ENCODE measurements at places on chromosomes 5 and 9.

DNA sequence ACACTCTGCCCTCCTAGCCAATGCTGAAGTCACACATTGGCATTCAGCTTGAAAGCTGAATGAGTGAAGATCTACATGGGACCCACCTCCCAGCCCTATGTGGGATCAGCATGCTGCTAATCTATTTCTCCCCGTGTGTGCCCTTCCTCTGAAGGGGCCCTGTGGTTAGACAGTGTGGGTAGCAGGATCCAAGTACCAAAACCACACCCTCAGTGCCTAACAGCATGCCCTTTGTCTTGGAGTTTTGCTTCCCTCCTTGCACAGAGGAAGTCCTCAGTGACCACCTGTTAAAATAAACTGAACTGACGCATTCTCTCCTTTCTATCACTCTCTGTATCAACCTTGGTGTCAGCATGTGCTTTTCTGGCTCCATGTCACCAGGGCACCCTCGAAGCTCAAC lies 25.0 kb downstream of the SH3TC2 start:
- DNase-seq, result no peak

DNA sequence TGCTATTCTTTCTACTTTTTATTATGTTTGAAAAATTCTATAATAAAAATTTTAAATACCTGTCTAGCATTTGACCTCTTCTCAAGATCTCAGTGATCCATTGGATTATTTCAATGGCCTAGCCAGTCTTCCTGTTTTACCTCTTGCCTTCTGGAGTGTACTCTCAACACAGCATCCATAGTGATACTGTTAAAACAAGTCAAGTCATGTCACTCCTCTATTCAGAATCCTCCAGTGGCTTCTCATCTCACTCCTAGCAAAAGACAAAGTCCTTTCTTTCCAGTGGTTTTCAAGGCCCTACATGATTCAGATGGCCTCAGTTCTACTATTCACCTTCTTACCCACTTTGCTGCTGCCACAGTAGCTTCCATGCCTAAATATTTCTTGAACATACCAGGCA lies 1.8 kb downstream of the MARVELD2 start:
- DNase-seq, result no peak

- no peak for DNase-seq
These were observed 81.5 kb upstream of the ARAP3 start for GRCh38 chr5:141763541-141763940.

- no peak for DNase-seq
These were observed 111.4 kb downstream of the FANCC start for GRCh38 chr9:95206143-95206542.

DNA sequence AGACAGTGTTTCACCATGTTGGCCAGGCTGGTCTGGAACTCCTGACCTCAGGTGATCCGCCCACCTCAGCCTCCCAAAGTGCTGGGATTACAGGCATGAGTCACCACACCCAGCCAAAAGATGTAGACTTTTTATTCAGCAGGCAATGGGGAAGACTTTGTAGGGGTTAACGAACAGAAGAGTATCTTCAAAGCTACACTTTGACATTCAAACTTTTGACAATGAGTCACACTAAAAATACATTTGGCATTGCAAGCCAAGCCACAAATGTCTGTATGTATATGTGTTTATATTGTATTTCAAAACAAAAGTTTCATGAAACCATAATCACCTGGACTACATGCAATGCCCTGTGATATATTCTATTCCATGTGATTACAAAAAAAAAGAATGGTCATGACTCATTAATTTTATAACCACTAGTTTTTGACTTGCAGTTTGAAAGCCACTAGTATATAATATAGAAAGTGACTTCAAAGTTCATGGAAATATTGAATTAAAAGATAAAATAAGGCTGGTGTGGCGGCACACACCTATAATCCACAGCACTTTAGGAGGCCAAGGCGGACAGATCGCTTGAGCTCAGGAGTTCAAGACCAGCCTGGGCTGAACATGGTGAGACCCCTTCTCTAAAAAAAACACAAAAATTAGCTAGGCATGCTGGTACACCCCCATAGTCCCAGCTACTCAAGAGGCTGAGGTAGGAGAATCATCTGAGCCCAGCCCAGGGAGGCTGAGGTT lies 8.3 kb downstream of the DIMT1 start:
- no peak for DNase-seq

DNA sequence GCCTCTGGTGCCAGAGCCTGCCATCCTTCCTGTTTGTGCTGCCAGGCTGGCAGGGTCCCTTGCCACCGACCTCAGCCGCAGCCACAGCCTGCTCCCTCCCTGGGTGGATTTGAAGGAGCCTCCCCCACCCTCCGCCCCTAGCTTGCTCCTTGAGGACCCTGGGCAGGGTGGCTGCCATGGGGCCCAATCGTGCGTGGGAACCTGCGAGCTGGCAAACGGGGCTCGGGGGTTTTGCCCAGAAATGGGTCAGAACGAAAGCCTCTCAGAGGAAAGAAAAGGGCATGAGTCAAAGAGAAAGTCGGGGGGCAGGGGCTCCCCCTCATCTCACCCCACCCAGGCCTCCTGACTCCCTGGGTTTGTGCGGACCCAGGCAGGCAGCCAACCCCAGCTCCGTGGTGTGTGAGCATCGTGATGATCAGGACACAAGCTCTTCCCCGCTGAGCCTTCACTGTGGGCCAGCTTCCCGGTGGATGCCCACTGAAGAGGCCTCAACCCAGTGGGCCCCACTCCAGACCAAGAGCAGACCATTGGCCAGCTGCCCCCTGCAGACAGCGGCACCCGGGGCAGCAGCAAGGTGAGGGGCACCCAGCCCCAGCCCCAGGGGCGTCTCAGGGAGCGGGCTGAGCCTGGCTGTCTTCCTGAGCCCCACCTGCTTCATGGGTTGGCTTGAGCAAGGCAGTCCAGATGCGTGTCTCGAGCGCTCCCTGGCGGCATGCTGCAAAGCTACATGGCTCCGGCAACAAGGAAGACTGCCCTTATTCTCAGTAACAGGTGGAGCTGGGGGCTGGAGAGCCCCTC lies 3.0 kb upstream of the FUT7 start:
- DNase-seq, result peak; percentile 87

- DNase-seq, result no peak
These were observed 173.4 kb downstream of the ZNF462 start for GRCh38 chr9:107036367-107036766.

GRCh38 chr9:108775901-108776306 lies 79.9 kb downstream of the ACTL7B start:
- no peak for DNase-seq

DNA sequence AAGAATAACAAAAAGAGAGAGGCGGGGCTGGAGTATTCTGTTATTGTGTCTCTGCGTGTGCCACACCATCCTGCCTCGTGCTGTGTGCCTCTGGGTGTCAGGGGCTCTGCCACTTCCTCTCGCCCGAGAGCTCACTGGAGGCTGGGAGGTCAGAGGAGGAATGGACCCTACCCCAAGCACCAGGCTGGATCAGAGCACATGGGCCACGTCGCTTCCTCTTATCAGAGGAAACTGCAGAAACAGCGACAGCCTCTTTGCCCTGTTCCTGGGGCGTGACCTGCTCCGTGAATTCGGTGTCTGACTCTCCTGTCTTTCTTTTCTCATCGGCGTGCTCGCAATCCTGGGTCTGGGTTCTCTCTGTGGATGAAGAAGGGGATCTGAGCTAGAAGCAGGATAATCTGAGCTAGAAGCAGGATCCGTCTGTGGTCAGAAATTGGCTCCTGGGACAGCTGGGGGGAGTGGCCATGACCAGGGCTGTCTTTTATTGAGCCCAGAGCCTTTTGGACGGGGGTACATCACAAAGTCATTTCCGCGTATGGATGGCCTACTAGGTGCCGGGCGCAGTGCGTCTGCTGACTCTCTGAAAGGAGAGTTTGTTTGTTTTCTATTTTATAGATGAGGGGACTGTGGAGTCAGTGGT lies 150.3 kb upstream of the COL5A1 start:
- no peak for DNase-seq

GRCh38 chr5:116861666-116862065 lies 287.0 kb upstream of the SEMA6A start:
- DNase-seq, result no peak

DNA sequence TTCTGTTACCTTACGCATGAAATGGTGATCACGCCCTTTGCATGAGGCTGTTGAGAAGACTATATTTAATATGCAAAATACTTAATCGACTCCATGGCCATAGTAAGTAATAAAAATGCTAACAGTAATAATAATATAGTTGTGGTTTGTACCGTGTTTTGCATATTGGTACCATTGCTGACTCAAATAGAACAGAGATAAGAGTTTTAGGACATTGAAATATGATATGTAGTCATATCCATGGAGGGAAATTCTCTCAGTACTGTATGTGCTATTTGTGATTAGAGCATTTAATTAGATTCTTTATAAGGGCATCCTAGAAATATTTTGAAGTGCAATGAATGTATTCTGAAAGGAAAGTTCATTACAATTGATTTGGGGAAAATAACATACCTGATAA lies 41.9 kb downstream of the CFAP90 start:
- DNase-seq, result no peak

- no peak for DNase-seq
These were observed 6.0 kb downstream of the TMEM171 start for GRCh38 chr5:73126381-73126780.

- DNase-seq, result no peak
These were observed 143.3 kb downstream of the SLF1 start for GRCh38 chr5:94761786-94762185.

DNA sequence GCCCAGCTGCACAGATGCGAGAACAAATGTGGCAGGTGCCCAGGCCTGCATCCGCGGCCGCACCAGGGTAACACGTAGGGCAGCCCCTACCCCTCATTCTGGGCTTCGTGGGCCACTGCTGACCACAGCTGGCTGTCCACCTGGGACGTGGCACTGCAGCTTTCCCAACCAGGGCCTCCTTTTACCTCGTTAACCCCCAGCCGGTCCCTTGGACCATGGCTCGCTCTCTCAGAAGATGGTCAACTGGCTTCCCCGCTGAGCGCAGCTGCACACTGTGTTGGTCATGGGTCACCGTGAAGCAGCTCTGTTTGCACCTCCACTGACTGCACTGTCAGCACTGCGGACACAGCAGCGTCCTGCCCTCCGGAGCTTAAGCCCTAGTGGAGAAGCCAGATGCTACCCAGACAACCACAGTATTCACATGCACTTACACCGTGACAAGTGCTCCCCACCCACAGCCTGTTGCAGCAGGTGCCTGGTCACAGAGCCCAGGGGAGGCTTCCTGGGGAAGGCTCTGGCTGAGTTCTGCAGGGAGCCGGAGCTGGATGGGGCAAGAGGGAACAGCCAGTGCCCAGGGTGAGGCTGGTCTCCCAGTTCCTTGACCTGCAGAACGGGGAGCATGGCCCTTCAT lies 10.5 kb upstream of the PLEKHG4B start:
- DNase-seq, result no peak

- DNase-seq, result no peak
These were observed 636 bp upstream of the PWWP2A start for GRCh38 chr5:160119905-160120266.

DNA sequence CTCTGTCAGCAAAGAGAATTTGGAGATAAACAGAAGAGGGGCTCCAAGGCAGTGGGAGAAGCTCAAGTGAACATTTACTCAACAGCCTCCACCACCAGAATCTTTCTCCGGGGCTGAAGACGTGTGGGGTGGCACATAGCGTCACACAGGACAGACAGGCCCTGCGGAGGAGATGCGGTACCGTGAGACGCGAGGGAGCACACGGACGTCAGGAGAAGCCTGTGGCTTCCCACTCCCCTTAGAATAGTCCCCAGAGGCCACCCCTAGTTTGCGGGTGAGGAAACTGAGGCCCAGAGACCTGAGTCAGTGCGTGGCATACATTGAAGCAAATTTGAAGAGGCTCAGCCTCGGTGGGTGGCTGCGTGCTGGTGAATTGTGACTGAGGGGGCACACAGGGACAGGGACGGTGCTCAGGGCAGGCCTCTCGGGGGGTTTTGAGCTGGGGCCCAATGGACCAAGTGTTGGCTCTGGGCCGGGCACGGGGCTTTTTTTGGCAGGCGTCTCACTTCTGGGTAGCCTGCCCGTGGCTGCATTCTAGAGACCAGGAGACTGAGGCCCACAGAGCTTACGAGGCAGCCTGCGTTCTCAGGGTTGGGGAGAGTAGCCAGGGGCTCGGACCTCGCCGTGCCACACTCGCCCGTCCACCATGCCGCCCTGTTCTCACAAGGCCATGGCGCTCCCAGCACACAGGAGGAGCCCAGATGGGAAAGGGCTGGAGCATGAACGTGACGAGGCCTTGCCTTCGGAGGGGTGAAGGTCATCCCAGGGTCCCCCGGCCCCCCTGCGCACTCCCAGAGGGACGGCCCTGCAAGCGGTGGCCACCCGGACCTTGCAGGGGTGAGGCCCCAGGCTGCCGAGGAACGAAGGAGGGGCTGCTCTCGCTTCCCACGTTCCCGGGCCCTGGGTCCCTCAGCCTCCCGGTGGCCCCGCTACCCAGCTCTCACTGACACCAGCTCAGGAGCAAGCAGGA lies 220.6 kb downstream of the C9orf50 start:
- DNase-seq, result no peak

DNA sequence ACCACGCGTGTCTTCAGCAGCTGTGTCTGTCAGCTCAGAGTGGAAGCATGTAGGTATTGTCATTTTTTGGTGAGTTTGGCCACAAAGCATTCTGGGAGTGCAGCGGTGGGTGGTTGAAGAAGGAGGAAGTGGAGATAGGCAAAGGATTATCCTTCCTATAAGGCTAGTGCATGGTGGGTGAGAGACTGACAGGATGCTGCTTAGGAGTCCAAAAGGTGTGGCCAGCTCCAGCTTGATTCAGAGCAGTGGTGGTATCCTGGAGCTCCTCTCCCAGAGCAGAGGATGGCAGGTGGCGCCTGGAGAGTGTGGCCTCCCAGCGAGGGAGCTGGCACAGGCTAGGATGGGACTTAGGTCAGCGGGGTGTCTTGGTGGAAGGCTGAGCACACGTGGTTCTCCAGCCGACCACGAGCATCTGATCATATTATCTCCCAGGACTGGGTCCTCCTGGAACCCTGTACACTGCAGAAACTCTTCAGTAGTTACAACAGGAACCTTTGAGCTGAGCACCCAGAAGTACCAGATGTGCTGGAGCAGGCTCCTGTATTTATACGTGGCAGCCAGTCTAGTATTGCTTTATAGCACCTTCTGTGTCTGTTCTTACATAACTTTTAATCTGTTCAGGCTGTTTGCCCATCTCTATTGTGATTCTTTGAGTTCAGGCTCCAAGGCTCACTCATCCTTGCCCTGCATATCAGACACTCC lies 29.6 kb downstream of the MAML1 start:
- no peak for DNase-seq

GRCh38 chr5:72557167-72558045 lies 50.2 kb upstream of the ZNF366 start:
- DNase-seq, result no peak

DNA sequence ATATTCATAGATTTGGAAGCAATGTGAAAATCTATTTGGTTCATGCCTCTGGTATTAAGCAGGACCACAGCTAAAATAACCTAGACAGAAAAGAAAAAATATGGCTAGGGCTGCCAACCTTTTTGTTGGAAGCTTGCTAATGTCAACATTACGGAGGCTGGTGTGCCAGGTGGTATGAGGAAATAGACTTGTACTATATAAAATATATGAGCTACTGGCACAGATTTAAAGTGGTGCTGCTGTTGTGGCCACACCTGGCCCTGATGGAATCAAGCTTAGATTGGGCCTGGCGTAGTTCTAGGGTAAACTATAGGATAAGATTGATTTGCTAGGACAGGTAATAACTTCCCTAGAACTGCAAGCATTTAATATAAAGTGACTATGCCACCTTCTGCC lies 10.6 kb upstream of the PARP8 start:
- no peak for DNase-seq

All from GM18507 (cell line).